Karpas-422 (cell line): ENCODE measurements at places on chromosomes 2 and 18. TPM values are rescaled to one million over a fixed set of nuclear protein-coding genes. Genes with fewer than 3 reads are reported as not detected.

DNA sequence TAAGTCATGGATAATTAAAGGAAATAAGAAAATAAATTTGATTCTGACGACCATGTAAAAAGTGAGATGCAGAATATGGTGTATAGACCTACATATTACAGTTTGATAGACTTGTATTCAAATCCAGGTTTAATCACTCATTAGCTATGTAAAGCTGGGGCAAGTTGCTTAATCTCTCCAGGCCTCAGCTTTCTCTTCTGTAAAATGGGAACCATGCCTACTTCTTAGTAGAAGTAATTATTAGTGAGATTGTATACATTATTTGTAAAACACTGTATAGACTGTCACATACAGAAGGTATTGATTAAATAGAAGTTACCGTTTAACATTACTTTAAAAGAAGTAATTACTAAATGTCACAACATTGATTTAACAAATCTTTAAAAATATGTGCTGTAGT lies 392.2 kb downstream of the STK39 start:
- H3K36me3 ChIP-seq, result no peaks in the 10 kb centered on the region
- no peak overlapping the region for H3K4me3 ChIP-seq
- 0 out of 2 replicates have a peak, but pooled peaks cover under 1% of the 10 kb centered on the region for H3K27me3 ChIP-seq
- no peak overlapping the region for H3K27ac ChIP-seq

GRCh38 chr2:168685600-168686451 lies 116.6 kb upstream of the NOSTRIN start:
- H3K27me3 ChIP-seq, result no peaks in the 10 kb centered on the region
- H3K27ac ChIP-seq, result no peak overlapping the region
- H3K36me3 ChIP-seq, result no peaks in the 10 kb centered on the region
- H3K4me3 ChIP-seq, result no peak overlapping the region

PCARE gene
- not detected in 2 replicates for total RNA-seq

OTOS gene
- not detected in 2 replicates for total RNA-seq

CD8B gene
- total RNA-seq, result not detected in 2 replicates
